ENCODE measurements at places on chromosomes 13 and 19.

- no peak for DNase-seq
Measured at GRCh38 chr13:23289917-23290357, 109.2 kb downstream of the SGCG start.

- no peak for DNase-seq
Measured at GRCh38 chr13:91652404-91653301, 254.2 kb downstream of the GPC5 start.

- no peak for DNase-seq
Measured at GRCh38 chr19:50202386-50202785, 1.0 kb upstream of the MYH14 start.

DNA sequence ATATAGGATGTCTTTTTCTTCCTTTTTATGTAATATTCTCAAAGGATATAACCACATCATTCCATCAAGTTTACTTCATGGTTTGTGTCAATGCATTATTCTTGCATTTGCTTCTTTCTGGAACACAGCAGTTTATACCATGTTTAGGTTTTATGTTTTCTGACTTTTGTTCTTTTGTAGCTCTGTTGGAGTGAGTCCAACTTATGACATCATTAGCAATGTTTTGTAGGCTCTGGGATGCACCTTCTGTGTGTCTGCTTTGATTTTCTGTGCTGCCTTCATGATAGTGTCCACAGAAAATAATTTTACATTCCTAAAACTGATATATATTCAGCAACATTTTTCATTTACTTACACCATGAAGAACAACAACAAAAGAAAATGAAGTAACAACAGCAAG lies 68.9 kb downstream of the SHISA2 start:
- no peak for DNase-seq

- no peak for DNase-seq
Measured at GRCh38 chr19:40586611-40587010, 9.9 kb downstream of the SHKBP1 start.

- no peak for DNase-seq
Measured at GRCh38 chr13:112907871-112908331, 61.1 kb upstream of the MCF2L start.
